Stimulated activated CD8-positive, alpha-beta memory T cell treated with anti-CD3 and anti-CD28 coated beads, Interleukin-2, amount 100 ng/mL, for 1 hour (primary cell): ENCODE measurements at places on chromosomes 7 and 10.

DNA sequence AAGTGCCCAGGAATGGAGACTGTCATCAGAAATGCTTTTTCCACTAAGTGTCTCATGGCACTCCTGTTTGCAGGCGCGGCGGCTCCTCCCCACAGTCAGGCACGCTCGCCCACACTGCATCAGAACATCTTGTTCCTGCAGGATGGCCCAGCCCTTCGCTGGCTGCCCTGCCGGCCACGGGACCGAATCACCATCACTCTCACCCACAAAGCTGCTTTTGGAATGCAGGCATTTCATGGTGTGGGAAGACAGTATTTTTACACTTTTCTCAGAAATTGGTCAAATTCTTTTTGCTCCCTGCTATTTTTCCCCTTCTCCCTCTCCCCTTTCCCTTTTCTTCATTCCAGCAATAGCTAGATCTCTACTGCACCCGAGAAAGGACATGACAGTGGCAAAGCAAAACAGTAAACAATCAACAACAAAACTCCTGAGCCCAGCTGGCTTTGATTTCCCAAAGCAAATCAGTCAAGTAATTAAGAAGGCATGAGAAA lies 176.1 kb upstream of the TNS3 start:
- no peak for DNase-seq

- DNase-seq: no peak
Observed at GRCh38 chr7:73888959-73889358, 28.0 kb downstream of the TMEM270 start.

GRCh38 chr7:749140-749551 lies 22.1 kb upstream of the PRKAR1B start:
- DNase-seq: no peak

- DNase-seq: no peak
Observed at GRCh38 chr7:106418526-106418925, 133.7 kb upstream of the NAMPT start.

DNA sequence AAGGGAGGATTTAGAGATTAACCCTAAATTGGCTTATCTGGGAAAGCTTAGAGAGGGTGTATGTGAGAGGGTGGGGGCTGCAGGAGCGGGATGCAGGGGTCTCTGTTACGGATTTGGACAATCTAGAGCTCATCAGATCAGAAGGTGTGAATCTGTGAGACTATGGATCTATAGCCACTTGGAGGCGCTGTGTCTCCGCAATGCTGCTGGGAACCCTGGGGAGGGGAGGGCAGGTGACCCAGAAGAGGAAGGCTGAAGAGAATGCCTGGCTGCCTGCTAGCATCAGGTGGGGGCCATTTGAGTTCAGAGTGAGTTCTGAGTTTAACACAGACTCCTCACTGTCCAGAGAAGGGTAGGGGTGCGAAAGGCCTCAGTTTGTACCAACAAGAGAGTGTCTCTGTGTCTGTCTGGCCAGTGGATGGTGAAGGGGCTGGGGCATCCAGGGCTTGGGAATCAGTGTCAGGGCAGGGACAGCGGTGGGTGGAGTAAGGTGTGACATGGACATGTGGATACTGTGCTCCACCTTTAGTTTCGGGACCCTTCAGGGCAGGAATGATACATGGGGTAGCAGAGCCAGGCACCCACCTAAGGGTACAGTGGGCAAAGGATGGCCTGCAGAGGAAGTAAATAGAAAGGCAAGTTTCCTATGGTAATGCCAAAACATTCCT lies 187.3 kb upstream of the PRSS58 start:
- no peak for DNase-seq

- DNase-seq: no peak
Observed at GRCh38 chr10:110388687-110389052, 84.0 kb upstream of the SMNDC1 start.

GRCh38 chr7:131090886-131091692 lies 236.6 kb upstream of the MKLN1 start:
- DNase-seq: no peak

- no peak for DNase-seq
Observed at GRCh38 chr10:4070184-4070583, 285.2 kb upstream of the KLF6 start.

GRCh38 chr10:120386896-120387295 lies 70.1 kb upstream of the PLPP4 start:
- DNase-seq: no peak
